ENCODE measurements at places on chromosomes 13 and 19.

- no peak for DNase-seq
These were observed 32.0 kb downstream of the DHX34 start for GRCh38 chr19:47381121-47381520.

GRCh38 chr19:32063601-32064000 is 281.8 kb upstream of the ZNF507 start:
- DNase-seq: no peak

DNA sequence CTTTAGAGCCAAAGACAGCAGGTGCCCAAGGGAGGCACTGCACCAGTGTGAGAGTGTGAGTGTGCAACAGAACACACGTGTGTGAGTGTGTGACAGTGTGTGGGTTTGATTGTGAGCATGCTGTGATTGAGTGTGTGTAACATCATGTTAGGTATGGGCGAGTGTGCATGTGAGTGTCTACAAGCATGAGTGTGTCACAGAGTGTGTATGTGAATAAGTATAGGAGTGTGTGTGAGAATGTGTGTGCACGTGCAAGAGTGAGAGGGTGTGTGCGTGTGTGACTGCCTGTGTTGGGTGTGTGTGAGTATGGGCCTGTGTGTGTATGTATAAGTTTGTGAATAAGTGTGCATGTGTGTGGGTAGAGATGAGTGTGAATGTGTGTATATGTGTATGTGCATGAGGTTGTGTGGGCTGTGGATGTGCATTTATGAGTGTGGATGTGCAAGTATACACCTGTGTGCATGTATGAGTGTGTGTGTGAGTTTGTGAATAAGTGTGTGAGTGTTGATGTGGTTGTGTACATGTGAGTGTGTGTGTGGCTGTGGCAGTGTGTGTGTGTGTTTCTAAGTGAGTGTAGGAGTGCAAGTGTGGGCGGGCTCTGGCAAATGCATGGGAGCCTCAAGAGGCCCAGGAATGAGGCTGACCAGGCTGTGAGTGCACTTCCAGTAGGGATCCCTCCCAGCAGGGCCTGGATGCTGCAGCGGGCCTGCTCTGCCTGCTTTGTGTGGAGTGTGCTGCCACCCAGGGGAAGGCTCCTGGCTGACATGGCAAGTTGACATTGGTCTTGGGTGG is 198.4 kb downstream of the COL4A1 start:
- peak; percentile 47 for DNase-seq

DNA sequence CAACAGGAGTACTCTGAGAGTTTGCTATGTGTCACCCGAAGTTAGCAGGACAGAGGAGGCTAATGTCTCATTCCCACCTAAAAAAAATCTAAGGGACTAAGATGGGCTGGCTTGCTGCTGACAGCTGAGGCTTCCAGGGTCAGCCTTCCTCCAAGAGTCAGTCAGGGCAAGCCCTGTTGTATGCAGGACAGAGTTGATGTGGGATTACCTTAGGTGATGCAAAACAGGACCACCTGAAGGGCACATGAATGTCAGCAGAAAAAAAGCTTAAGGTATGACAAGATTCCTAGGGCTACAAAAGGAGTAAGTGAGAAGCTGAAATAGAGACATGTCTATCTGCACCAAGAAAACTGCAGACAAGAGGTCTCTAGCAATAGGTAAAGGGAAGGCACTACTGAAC is 151.5 kb downstream of the NHLRC3 start:
- no peak for DNase-seq

GRCh38 chr13:47211106-47211505 is 314.3 kb upstream of the HTR2A start:
- no peak for DNase-seq

- DNase-seq: peak; percentile 24
These were observed at the start of gene SLITRK1 for GRCh38 chr13:83881917-83882605. SLITRK1 (minus strand) TSS chr13:83882474; CDS start chr13:83881507, 967 bp downstream.

DNA sequence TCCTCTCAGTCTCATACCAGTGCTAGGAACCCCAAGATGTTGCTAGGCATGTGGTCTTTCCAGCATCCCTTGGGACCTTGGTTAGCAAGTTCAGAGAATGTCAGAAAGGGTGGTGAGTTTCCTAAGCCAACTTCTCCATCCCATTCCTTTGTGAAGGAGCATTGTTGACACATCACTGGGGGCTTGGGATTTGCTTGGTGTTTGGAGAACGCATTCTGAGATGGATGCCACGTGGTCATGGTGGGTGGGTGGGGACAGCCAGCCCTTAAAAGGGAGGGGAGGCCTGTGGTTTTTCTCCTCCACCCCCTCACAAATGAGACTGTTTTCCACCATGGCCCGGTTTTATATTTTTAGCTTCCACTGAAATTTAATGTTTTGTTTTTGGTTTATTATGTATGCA is 83.3 kb upstream of the ZNF536 start:
- no peak for DNase-seq

GRCh38 chr19:38784224-38784623 is 4.8 kb upstream of the LGALS7B start:
- DNase-seq: no peak

GRCh38 chr13:113403255-113404104 is 39.5 kb upstream of the GRTP1 start:
- no peak for DNase-seq

DNA sequence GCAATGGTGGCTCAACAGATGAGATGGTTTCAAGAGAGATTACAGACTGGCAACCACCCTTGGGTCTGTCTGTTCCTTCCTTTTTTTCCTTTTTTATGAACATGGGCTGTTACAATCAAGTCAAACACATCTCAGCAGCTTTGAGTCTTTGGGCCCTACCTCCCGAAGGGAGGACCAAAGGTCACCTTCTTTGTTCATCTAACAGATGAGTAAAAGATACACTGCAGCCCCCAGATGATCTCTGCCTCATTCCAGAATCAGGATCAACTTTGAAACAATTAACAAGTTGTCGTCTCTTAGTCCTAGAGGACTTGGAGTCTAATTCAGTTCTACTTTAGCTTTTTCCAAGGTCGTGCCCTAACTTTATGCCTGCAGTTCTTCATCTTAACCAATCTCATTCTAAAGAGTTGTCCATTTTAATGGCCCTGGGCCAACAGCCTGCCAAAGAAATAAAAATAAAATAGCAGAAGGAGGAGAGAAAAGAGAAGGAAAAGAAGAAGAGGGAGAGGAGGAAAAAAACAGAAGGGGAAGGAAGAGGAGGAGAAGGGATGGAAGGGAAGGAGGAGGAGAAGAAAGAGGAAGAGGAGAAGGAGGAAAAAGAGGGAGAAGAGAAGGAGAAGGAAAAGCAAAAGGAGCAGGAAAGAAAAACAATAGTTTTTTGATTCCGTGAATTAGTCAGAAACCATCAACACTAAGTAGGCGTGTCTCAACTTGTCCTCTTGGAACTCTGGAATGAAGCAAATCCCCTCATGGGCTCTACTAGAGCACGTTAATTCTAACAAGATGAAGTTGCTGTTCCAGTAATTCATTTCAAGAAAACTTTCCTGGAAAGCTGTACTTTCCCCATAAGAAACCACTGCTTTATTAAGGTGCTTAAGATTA is 281.2 kb downstream of the FOXO1 start:
- DNase-seq: no peak

- DNase-seq: no peak
These were observed 205.5 kb downstream of the NALCN start for GRCh38 chr13:101210774-101211173.

GRCh38 chr13:95361686-95362085 is 60.4 kb upstream of the ABCC4 start:
- no peak for DNase-seq

GRCh38 chr19:45528149-45528743 is 21.0 kb downstream of the VASP start:
- no peak for DNase-seq

GRCh38 chr13:73998631-73999030 is 135.6 kb downstream of the KLF12 start:
- DNase-seq: no peak

GRCh38 chr19:1947651-1948209 is 6.8 kb downstream of the CSNK1G2 start:
- DNase-seq: no peak

DNA sequence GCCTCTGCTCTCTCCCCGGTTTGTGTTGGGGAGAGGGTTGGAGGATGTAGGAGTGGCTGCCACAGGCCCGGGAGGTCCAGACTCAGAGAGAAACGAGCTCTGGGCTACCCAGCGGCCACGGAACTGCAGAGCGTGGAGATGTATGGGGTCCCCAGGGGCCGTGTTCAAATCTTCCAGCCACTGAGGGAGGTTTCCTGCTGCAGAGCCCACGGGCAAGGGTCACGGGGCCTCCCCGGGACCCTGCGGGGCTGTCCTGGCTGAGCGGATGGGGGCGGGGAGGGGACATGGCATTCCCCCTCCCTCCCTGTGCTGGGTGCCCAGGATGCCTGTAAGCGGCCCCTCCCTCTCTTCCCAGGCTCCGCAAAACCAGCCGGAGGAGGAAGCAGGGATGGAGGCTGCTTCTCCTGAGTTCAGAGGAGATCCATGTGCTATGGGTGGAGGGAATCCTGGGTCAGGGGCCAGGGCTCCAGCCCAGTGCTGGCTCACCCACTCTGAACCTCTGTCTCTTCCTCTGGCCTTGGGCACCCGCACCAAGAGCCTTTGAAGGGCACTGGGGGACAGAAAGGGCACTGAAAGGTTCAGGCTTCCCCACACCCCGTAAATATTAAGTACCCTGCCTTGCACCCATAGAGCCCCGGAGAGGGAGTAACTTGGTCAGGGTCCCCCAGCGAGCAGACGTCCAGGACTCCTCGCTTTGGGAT is 22.6 kb downstream of the SMIM24 start:
- no peak for DNase-seq

DNA sequence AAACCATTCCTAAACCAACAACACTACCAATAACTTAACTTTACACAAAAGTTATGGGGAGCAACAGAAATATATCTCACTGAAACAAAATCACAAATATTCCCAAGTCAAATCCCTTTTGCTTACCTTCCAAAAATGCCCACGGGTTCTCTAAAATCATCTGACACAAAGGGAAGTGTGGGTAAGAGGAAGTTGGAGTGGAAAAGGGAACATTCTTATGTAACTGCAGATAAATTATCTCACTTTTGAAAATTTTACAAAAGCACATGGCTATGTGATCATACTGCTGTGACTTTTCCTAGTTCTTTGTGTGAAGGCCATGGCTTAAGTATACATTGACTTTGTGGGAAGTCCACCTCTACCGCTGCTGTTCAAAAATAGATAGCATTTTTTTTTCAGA is 350.5 kb downstream of the GPC6 start:
- no peak for DNase-seq

- no peak for DNase-seq
These were observed 14.5 kb upstream of the DCT start for GRCh38 chr13:94494026-94494425.

GRCh38 chr13:95813139-95813538 is 136.2 kb downstream of the DNAJC3 start:
- DNase-seq: no peak

DNA sequence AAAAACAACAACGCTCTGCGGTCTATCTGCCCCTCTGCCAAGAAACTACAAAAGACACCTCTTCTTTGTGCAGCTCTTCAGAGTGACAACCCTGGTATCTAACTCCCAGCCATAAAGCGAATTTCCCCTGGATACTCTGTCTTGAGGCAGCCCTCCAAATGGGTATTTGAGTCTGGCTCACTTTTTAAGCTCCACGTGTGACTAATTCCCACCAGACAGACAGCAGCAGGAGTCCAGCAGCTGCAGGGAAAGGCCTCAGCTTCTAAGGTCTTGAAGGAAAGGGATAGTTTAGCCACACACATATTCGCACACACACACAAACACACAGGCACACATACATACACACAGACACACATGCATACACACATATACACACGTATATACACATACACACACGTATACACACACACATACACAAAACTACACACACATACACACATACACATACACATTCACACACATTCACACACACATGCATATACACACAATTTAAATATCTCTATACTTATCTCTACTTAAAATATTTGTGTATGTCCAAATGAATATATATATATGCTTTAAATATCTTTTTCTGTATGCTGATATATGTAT is 188.8 kb downstream of the TSHZ3 start:
- DNase-seq: no peak

DNA sequence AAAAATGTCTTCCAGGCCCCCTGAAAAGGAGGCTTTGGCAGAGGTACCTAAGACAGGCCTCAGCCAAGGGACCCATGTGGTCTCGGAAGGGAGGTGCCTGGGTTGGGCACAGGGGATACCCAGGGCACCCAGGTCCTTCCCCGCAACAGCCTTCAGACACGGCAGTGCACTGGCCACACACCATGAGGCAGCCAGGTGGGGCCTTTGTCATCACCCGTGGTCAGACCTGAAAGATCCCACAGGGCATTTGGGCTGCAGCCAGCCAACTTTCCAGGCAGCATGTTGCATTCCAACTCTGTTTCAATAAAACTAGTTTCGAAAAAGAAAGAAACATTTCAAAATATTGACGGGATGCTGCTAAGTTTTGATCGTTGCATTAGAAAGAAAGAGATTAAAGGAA is 4.7 kb upstream of the TUBGCP3 start:
- no peak for DNase-seq
